SHP77 treated with DMSO at 0.1 percent for 48 hours (cell line): ENCODE measurements at places on chromosomes 11 and 22.

GRCh38 chr11:119493712-119494111 lies 70.7 kb upstream of the THY1 start:
- DNase-seq = no peak

DNA sequence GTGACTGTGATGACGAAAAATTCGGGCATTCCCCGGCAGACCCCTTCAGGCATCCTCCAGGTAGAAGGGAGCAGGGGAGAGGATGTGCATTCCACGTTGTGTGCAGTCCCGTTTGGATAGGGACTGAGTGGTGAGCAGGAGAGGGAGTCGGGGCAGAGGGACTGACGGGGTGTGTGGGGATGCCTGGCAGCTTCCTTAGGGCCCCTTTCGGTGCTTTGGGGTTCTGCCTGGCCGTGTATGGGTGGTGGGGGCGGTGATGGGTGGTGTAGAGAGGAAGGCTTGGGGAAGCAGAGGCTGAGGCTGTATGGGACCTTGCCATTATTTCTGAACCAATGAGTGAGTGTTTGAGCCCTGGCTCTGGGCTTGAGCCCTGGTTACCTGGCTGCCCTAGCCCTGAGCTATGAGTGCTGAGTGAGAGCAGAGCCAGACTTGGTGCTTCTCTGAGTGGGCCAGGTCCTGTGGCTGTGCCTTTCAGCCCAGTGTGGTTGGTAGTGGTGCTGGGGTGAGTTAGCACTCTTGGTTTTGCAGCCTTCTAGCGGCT lies 914 bp downstream of the INPPL1 start:
- no peak for DNase-seq

- no peak for DNase-seq
These were observed 191.4 kb downstream of the DBX1 start for GRCh38 chr11:19968860-19969259.

GRCh38 chr11:91199866-91200265 lies 977.0 kb upstream of the CHORDC1 start:
- no peak for DNase-seq

DNA sequence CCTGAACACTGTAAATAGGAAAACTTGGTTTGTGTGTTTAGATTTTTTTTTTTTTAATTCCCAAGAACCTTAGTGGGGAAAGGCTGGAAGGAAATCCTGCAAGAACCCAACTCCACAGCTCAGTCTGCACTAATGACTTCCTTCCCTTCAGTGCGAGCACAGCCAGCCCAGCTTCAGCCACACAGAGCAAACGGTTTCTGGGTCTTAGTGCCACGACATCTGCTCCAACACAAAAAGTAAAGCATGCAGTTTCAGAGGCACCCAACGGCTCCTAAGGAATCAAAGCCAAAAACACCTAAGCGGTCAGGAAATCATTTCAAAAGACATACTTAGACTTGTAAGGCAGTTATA lies 236.1 kb downstream of the TTC28 start:
- DNase-seq = no peak

GRCh38 chr11:78400116-78400515 lies 17.5 kb downstream of the GAB2 start:
- no peak for DNase-seq

DNA sequence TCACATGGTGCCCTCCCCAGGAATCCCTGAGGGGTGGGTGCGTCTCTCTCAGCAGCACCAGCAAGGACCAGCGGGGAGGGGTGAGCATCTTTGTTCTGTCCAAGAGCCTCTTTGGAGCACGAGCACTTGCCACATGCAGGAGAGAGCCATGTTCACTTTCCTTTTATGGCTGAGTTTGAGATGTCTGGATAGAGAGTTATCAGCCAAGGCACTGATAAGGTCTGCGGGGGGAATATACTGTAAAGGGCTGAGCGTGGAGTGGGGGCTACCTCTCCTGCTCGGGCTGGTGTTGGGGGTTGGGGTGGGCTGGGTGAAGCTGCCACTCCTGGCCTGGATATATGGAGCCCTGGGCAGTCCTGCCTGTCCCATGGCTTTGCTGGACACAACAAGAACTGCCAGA lies 34.9 kb upstream of the CCDC188 start:
- no peak for DNase-seq

GRCh38 chr22:19174106-19175025 lies 4.2 kb downstream of the SLC25A1 start:
- DNase-seq = no peak

DNA sequence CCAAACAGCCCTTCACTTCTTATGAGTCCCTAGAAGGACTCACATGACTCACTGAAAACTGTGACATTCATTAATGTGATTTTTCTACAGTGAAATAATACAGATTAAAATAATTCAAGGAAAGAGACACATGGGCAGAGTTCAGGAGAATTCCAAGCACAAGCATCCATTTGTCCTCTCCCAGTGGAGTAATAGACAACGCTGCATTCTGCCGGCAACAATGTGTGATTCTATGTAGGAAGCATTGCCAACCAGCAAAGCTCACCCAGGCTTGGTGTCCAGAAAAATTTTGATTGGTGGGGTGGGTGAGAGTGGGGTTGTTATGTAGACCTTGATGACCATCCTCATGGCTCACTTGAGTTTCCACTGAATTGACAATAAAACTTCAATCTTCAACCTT lies 123.9 kb downstream of the VPREB1 start:
- DNase-seq = no peak

- DNase-seq = no peak
These were observed 1291.0 kb downstream of the TBC1D22A start for GRCh38 chr22:48053486-48053885.

GRCh38 chr11:92322225-92322624 lies 97.6 kb downstream of the FAT3 start:
- no peak for DNase-seq

DNA sequence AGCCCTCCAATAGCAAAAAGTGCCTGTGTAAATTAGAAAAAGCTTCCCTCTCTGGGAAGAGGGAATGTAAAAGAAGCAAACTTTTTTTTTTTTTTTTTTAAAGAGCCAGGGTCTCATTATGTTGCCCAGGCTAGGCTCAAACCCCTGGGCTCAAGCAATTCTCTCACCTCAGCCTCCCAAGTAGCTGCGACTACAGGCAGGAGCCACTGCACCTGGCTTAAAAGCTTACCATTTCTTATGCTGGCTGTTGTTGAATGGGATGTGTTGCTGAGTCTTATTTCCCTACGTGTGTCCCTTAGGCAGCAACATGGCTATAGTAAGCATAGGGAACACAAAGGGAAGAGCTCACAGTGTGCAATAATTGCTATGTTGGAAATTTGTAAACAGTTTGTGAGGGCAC lies 225.5 kb upstream of the CCDC90B start:
- no peak for DNase-seq
